ENCODE measurements at places on chromosomes 16 and 17.

DNA sequence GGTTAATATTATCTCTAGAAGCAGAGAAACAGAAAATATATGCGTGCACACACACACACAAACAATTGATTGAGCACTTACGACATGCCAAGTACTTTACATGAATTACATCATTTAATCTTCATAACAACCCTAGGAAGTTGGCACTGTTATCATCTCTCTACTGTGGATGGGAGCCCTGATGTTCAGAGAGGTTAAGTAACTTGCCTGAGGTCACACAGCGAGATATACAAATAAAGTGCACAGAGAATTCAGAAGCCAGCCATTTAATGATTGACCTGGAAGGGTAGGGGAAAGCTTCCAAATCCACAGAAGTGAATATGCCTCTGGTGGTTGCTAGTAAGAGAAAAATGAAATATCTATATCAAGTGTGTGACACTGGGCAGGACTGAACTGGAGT is 37.5 kb upstream of the GPR139 start:
- no peak for DNase-seq

GRCh38 chr17:28545141-28545503 is 7.3 kb downstream of the UNC119 start:
- DNase-seq: no peak

DNA sequence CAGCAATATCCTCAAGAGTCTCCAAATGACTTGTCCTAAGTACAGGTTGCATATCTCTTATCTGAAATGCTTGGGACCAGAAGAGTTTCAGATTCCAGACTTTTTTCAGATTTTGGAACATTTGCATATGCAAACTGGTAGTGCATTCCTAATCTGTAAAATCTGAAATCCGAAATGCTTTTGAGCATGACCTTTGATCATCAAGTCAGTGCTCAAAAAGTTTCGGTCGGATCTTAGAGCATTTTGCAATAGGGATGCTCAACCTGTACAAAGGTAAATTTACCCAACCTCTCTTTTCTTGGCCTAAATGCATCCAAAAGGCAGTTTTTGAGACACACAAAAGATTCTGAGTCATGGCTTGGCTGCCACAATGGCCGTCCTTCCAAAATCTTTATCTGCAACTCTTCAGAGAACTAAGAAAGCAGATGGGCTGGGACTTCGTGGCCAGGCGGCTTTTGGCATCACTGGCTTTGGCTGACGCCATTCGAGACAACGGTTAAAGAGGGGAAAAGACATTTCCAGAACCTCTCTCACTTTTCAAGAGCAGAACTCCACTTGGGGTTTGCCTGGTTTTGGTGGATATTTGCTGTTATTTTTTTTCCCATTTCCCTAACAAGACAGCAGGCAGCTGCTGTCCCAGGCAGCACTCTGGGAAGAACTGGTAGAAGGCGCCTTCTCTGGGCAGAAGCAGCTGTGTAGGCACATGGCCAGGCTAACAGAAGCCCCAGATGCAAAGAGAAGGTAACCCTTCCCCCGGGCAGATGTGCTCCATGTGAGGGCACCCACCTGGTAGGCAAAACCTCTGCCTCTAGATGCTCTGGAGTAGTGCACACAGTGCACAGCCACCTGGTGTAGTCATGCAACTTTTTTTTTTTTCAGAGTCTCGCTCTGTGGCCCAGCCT is 8.9 kb downstream of the CPPED1 start:
- DNase-seq: no peak

DNA sequence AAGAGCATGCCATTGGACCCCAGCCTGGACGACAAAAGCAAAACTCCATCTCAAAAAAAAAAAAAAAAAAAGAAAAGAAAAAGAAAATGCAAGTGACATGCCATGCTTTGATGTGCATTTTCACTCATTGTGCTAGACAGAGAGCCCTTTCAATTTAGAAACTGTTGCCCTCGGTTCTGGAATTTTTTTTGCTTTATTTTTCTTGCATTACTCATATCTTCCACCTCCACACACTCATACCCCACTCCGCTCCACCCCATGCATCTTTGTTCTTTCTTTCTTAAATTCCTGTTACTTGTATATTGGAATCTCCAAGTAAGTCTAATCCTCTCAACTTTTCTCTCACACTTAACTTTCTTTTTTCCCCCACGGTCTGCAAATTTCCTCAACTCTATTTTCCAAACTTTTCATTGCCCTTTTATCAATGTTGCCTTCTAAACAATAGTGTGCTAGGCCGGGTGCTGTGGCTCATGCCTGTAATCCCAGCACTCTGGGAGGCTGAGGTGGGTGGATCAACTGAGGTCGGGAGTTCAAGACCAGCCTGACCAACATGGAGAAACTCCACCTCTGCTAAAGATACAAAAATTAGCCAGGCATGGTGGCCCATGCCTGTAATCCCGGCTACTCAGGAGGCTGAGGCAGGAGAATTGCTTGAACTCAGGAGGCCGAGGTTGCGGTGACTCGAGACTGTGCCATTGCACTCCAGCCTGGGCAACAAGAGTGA is 16.8 kb upstream of the SUZ12 start:
- no peak for DNase-seq

GRCh38 chr16:50152351-50152806 is 727 bp upstream of the TENT4B start:
- no peak for DNase-seq

DNA sequence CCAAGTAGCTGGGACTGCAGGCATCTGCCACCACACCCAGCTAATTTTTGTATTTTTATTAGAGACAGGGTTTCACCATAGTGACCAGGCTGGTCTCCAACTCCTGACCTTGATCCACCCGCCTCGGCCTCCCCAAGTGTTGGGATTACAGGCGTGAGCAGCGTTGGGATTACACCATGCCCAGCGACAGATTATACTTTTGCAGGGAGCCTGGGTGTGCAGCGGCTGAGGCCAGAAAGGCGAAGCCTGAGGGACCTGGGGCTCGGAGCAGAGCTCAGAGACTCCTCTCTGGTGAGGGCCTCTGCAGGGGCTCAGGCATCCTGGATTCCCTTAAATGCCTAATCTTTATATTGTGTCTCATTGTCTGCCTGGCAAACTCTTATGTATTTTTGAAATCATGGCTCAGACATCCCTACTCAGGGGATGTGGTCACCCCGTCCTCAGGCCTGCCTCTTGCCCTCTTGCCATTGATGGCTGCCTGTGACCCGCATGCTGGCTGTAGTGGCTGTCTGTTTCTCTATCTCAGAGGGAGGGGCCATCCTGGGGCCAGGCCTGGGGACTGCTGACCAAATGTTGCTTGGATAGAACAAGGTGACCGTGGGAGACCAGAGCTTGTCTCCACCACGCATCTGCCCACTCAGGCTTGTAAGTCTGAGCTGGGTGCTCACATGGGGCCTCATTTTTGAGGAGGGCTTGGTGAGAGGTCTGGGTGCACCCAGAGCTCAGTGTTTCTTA is 42.6 kb downstream of the B9D1 start:
- DNase-seq: no peak

Measured in NCI-H748 treated with DMSO at 0.1 percent for 48 hours (cell line).